T-helper 9 cell (primary cell): ENCODE measurements at places on chromosomes 4 and X.

- no peak for DNase-seq
Observed at GRCh38 chrX:136736690-136737089, 44.0 kb downstream of the ARHGEF6 start.

DNA sequence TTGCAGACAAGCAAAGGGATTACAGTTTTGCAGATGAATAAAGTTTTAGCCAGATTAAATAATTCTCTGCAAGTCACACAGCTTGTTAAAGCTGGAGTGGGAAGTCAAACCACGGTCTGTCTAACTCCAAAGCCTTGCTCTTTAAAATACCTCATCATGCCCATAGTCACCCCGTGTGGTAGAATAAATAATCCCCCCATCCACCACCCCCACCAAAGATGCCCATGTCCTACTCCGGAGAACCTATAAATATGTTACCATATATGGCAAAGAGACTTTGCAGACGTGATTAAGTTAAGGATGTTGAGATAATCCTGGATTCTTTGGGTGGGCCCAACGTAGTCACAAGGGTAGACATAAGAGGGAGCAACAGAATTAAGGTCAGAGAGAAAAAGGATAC lies 118.7 kb downstream of the BEND2 start:
- no peak for DNase-seq

GRCh38 chr4:168654104-168654847 lies 157.4 kb downstream of the PALLD start:
- DNase-seq: no peak

DNA sequence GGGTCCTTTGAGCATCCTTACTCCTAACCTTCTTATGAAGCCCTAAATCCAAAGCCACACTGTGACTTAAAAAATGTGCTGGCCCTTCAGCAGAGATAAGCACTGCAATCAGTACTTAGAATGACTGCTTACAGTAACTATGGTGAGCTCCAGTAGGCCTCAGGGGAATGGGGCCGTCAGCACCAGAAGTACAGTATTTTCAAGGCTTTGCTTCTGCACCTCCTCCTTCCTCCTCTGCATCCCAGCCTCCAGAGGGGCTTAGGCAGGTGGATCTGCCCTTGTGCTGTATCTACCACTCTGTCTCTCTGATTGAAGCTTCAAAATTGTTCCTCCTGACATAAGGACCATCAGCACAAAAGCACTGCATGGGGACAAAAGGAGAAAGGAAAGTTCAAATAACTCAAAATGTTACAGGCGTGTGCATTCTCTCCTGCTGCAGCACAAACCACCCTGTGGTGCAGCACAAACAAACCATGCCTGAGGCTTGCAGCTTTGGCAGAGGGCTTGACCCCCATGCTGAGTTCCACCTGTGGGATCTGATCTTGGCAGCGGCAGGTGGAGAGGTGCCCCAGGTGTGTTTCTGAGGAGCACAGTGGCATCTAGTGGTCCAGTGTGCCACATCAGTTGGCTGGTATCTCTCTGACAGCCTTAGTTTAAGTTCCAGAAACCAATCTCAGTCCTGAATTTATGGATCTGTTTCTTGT lies 164.7 kb downstream of the SOWAHB start:
- DNase-seq: no peak

DNA sequence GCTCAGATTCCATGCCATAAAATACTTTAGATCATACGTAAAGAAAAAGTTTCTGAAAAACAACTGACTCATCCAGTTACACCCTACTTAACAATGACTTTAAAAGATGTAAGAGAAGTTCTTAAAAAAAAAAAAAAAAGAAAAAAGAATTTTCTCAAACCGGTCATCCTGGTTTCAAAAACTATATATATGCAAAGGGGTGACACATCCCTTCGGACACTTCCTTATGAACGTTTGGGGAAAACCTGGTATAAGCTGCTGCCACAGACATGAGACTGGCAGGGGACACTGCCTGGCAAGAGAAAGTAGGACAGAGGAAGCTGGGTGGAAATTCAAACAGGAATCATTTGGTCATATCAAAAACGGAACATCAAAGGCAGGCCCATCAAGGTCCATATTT lies 81.2 kb upstream of the PRSS48 start:
- DNase-seq: no peak

DNA sequence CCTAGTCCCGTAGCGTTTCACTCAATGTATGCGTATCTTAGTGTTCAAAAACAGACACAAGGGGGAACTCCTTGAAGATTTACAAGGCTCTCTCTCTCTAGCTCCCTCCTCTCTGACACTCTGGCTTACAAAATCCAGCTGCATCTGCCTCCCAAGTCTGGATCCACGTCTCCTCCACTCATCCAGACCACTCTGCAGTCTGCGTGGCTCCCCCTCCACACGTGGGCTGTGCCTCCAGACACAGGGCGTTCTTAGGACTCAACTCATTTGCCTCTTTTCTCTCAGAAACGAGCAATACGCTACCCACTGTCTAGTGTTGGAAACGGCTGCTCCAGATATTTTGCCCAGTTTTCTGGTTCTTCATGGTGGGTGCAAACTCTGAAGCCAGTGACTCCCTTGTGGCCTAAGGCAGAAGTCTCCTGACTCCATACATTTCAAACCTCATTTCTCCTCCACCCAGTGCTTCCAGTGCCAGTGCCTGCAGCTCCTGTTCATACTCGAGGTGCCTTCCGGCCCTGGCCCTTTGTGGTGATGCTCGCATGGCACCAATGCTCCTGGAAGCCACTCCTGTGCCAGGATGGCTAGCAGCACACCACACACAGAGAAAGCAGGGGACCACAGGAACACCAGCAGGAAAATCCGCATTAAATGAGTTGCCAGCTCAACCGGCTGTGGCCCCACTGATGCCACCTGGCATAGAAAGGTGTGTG lies 24.1 kb downstream of the NAT8L start:
- DNase-seq: no peak

DNA sequence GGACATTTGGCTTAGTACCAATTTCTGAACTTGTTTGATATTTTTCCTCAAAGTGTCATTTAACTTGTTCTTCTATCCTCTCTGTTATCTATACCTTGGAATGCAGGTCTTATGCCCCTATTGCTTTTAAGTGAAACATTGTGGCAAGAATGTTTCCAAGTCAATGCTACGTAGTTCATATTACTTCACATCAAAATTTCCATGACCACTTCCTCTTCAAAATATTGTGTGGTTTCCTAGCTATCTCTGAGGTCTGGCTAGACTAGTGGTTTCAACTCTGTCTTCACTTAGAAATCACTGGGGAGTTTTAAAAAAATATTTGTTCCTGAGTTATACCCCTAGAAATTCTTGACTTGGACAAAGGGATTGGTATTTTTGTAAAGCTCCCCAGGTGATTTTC lies 20.2 kb upstream of the RASGEF1B start:
- no peak for DNase-seq

- DNase-seq: no peak
Observed at GRCh38 chrX:110417128-110417527, 58.5 kb downstream of the RTL9 start.

DNA sequence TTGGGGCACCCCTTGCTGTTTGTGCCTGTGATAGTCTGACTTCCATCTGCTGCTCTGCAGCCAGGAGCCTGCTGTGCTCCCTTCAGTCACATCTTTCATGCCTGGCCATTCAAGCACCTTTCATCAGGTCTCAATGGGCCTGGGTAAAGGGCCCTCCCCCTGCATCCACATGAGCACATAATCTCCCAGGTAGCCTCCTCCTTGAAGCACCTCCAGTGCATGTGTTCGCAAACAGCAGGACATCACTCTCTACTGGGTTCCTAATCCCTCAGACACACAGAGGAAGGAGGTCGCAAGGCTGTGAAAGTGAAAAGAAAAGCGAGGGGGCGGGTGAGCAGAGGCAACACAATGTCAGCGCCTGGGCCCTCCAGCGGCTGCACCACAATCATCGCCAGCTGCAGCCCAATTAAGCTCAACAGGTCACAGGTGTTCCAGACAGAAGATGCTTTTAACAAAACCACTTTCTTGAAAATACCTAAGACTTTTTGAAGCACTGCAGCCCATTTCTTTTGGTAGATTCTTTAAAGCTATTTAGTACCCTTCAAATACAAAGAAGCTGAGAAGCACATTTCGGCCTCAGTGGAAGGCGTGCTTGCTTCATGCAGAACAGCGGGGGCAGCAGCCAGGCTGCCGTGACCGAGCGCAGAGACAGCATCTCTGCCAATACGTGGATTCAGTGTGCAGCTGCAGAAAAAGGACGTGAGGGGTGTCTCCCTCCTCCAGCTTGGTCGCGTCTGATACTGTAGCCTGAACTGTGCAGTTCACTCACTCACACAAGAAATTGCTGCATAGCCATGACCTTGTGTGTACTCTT lies 92.2 kb upstream of the SPRY1 start:
- DNase-seq: no peak

GRCh38 chr4:177385576-177386277 lies 56.5 kb downstream of the AGA start:
- no peak for DNase-seq

- no peak for DNase-seq
Observed at GRCh38 chr4:181593703-181594102, 649.5 kb upstream of the TENM3 start.

GRCh38 chr4:85244638-85245037 lies 230.3 kb upstream of the ARHGAP24 start:
- DNase-seq: no peak

DNA sequence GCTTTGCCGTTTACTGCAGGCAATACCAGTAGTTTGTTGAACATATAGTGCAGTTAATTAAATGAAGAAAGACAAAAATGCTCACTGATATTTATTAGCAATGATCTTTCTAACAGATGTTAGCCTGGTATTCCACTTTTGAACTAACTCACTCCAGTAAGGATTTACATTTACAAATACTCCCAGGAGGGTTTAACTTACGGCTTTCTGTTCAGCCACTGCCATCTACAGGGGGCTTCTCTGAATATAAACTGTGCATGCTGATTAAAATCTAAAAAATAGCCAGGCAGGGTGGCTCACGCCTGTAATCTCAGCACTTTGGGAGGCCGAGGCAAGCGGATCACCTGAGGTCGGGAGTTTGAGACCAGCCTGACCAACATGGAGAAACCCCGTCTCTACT lies 2.2 kb upstream of the SRD5A3 start:
- no peak for DNase-seq

- no peak for DNase-seq
Observed at GRCh38 chr4:61934198-61934597, 734.1 kb downstream of the ADGRL3 start.

DNA sequence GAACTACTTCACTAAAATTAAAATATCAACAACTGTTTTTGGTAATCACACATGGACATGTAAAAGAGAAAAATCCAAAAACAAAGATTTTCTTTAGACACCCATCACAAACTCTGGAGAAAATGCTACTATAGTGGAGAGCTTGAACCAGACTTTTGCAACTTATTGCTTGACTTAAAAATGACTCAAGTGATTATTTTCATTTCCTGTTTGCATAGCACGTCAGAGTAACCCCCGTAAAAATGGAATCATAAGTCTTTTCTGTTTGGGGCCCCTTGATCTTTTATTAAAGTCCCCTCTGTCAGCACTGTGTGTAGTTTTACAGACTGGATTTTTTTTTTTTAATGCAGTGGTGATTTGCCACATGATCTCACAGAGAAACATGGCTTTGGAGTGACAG lies 79.5 kb downstream of the PRKG2 start:
- DNase-seq: no peak

DNA sequence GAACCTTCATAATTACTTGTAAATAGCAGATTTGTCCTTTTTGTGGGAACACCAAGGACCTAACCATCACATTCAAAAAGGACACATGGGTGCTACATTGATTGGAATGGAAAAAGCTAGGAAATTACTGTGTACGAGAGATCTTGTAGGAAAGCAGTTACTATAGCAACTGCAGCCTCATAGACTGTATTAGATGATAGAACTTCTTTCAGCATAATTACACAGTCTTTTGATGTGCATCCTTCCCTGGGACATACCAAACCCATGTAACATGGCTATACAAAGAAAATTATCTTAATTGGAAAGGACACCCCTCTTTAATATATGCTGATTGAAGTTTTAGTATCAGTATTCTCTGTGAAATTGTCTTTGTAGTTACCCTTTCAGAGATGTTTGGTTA lies 130.7 kb upstream of the CTSO start:
- DNase-seq: no peak

DNA sequence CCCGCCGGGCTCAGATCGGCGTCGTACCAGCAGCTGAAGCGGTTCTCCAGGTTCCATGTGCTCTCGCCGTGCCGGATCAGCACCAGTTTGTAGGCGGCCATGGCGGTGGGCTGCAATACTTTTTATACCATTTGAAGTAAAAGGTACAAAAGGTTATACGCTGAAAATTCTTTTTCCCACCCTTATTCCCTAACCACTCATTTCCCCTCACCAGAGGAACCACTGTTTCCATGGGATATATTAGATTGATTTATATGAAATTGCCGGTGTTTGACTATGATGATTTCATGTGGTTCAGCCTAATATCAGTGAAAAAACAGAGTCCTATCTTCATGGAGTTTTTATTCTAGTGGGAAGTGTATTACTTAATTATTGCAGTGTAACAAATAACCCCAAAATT lies at the start of gene PGAM4:
PGAM4 (minus strand) TSS at position 101 of the 400 bp plus-strand sequence; CDS start at position 101, 0 bp downstream.
- no peak for DNase-seq

DNA sequence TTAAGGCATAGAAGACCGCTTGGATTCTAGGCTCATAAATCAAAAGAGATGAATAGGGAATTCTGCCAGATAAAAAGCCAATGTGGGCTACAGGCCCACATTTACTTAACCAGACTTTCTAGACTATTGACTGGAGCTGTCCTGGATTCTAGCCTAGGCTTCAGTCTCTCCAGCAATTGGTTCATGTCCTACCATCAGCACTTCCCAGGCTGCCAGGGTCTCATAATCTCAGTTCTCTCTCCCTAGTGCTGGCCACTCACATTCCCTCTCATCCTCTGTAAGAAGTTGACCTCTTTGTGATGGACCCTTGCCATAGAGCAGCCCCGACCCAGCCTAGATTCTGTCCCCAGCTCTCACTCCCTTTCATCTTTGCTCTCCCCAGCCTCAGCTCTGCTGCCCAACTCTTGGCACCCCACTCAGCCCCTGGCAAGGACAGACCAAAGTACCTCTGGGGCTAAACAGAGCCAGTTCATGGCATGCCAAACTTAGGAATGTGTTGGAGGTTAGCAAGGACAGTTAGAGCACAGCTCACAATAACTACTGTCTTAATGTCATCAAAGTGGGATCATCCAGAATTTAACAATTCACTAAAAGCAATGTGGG lies 396.2 kb downstream of the INPP4B start:
- DNase-seq: no peak

DNA sequence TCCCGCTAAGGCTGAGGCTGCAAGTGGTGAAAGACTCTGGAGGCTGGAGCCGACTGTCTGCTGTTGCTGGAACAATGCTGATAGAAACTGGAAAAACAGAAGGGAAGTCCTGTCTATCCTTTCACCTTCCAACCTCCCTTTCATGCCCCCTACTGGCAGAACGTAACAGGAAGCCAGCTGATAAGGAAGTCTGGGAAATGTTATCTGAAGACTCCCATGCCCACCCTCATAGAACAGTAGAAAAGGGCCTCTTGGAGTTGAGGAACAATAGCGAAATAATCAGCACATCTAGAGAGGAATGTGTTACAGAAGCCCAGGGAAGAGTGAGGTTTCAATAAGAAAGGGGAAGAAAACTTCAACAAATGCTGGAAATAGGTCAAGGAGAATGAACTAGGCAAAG lies 117.1 kb upstream of the DKK2 start:
- DNase-seq: no peak
